ENCODE measurements at places on chromosomes 1 and 21. TPM values are rescaled to one million over a fixed set of nuclear protein-coding genes. Genes with fewer than 3 reads are reported as not detected.

The PGBD5 gene
- 18.4 TPM for total RNA-seq

DNA sequence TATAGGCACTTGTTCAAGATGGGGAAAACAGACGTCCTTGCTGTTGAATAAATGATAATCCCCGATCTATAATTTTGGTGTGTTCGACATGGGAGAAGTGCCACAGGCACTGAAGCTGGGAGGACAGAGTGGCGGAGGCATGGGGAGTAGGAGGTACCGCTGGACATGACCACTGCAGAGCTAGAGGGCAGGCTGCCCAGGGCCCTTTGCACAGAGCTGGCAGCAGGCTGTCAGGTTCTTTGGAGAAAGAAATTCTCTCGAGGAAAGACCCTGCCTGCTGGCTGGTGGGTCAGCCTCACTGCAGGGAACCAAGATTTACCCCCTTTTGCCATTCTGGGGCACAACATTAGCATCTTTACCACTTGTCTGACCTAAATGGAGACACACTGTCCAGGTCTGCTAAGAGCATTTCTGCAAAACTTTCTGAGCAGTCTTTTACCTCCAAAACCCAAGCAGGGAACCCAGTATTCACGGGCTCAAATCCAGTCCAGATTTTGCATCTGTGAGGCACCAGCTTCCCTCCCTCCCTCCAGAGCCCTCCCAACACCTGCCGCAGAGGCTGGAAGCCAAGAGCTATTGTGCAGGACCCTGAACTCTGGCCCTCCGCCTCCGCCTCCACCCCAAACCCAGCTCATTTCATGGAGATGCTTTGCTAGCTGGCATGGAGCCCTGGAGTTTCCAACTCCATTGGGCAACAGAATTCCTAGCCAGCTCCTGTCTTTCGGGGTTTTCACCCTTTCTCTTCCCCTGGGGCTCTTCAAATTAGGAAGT lies 142.3 kb downstream of the PLXNA2 start:
- peaks cover 4% of the 10 kb centered on the region for H3K4me1 ChIP-seq
- no peak overlapping the region for H3K4me3 ChIP-seq
- no peak for DNase-seq
- H3K27ac ChIP-seq, result no peak overlapping the region

GRCh38 chr21:31222142-31222541 lies 121.9 kb downstream of the TIAM1 start:
- 0 out of 2 replicates have a peak, but pooled peaks cover 2% of the 10 kb centered on the region for H3K4me1 ChIP-seq
- no peak overlapping the region for H3K4me3 ChIP-seq
- DNase-seq, result no peak
- H3K36me3 ChIP-seq, result no peaks in the 10 kb centered on the region
- H3K27ac ChIP-seq, result no peak overlapping the region

DNA sequence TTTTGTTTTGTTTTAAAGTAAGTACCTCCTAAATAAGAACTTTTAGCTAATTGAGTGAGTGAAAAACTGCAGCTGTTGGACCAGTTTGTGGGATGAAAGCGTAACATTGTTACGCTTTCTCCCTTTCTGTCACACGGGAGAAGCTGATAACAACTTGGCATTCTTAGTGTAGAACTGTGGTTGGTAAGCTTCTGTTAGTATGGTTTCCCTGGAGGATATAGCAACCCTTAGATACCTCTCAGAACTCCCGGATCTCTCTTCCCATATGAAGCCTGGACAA lies 98.2 kb downstream of the CACHD1 start:
- no peak overlapping the region for H3K4me3 ChIP-seq
- H3K36me3 ChIP-seq, result no peaks in the 10 kb centered on the region
- H3K27me3 ChIP-seq, result no peaks in the 10 kb centered on the region

DNA sequence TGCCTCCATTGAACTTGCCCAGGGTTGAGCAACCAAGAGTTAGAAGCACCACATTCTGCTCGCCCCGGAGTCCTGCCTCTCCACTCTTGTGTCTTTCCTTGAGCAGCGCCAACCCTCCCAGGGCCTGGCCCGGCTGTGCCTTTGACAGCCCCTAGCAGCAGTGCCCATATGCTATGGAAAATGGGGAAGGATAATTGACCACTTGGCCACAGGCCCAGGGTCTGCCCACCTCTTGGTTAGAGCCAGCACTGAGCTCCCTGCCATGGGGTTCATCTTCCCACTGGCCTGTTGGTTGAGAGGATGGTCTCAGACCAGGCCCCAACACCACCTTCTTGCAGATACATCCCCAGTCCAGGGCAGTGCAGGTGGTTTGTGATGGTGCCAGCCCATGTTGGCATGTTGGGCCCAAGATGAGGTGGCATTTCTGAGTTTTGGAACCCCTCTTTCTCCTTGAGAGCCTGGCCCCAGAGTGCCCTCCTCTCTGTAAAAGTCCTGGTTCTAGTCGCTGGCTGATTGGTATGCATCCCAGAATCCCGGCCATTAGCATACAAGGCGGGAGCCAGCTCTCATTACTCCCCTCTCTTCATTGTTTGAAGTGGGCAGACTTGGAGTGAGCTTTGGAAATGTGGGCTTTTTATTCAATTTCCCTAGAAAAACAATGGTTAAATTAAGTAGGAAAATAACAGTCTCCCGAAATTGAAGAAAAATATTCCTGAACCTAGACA lies 7.6 kb downstream of the ARHGEF10L start:
- 0 out of 2 replicates have a peak overlapping the region, but pooled peaks have one; percentile 4 for H3K4me3 ChIP-seq
- H3K27me3 ChIP-seq, result no peaks in the 10 kb centered on the region
- no peaks in the 10 kb centered on the region for H3K36me3 ChIP-seq
- peak overlapping the region; percentile 84 for H3K27ac ChIP-seq
- no peak for DNase-seq

- no peak for DNase-seq
- no peaks in the 10 kb centered on the region for H3K4me1 ChIP-seq
- no peaks in the 10 kb centered on the region for H3K27me3 ChIP-seq
- no peak overlapping the region for H3K4me3 ChIP-seq
- no peak overlapping the region for H3K27ac ChIP-seq
Observed at GRCh38 chr1:165397944-165398343, 41.4 kb upstream of the LMX1A start.

Measured in H1 (cell line).